ENCODE measurements at places on chromosomes 6 and 20.

- DNase-seq, result no peak
These were observed 839.5 kb downstream of the FRK start for GRCh38 chr6:115221198-115221597.

DNA sequence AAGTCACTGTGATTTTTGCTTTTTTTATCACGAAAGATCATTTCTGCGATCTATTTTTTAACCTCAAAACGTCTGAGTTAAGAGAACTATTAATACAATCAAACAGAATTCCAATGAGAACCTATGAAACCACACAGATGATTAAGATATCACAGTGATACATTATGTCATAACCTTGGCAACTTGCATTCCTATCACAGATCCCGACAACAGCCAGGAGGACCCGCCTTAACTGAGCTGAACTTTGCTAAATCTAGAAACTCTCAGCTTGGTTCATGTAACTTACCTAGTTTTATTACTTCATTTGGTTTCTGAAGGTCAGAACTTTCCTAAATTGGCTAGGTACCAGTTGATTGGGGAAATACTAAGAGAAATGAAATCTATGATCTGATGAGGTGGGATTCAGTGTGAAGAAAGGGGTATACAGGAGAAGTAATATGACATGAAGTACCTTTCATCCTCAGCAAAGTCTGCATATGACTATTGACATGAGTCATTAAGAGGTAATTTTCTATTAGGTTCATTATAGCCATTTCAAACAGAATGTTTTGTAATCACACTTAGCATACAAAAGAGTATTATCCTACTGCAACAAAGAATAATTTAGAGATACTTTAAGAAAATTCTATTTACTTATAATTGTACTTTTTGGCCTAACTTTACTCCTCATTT lies 11.2 kb downstream of the LYRM4 start:
- DNase-seq, result no peak

- DNase-seq, result peak; percentile 19
These were observed 77.1 kb downstream of the LMBRD1 start for GRCh38 chr6:69719602-69720193.

GRCh38 chr6:150276168-150276936 lies 92.5 kb upstream of the IYD start:
- DNase-seq, result no peak

DNA sequence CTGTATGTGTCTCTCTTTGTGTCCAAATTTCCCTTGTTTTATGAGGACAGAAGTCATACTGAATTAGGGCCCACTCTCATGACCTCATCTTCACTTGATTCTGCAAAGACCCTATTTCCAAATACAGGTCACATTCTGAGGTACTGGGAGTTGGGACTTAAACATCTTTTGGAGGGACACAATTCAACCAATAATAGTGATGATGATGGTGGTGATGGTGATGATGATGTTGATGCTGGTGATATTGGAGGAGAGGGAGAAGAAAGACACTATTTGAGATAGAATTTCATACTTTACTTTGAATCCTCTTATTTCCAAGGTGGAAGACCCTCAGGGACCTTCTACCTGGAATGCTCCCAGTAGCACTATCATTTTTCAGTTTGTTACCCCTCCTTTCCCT lies 21.2 kb upstream of the KCNK5 start:
- no peak for DNase-seq

GRCh38 chr6:13593103-13593502 lies 18.7 kb downstream of the SIRT5 start:
- DNase-seq, result no peak

DNA sequence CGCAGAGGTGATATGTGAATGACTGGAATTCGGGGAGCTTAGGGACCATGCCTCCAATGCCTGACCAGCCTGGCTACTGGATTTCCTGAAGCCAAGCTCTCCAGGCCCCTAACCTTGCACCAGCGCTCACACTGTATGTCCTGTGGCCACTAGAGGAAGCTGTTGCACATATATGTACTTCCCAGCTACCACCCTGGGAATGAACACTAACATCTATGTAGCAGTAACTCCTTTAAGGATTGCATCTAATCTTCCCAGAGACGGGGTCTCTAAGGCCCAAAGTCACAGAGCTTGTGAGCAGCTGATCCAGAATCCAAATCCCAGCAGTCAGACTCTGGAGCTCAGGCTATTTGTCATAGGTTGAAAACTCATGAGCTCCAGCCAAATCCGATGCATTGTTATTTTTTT lies 20.4 kb upstream of the BPIFB1 start:
- DNase-seq, result peak; percentile 44

DNA sequence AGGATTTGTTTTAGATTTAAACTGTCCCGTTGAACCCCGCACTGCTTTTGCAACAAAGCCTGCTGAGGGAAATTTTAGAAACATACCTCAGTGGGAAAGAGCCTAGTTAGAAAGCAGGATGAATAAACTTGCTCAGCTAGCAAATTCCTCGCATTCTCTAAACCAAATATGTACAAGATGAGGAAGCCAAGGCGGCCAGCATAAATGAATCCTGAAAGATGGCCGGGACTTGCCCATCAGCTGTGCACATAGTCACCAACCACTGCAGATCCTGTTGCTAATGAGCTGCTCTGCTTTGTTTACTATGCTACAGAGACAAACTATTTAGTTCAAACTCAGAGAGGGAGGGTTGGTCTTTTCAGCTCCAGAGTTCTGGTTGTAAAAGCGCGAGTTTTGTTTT lies 49.0 kb downstream of the TMEM170B start:
- DNase-seq, result no peak

DNA sequence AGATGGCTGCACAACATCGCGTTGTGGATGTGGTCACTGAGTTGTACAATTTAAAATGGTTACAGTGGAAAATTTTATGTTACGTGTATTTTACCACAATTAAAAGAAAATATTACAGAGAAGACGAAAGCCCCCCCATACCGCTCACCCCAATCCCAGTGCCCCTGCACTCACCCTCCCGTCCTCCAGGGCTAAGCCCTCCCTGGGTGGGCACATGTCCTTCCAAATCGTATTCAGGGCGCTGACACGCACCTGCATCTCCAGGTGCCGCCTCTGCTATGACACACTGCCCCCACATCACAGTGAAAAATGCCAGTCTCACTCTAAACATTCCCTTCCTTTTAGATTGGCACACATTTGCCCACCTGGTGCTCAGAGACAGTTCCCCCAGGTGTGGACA lies 49.4 kb downstream of the PSMG4 start:
- no peak for DNase-seq
